ENCODE measurements at places on chromosomes 6 and 20.

DNA sequence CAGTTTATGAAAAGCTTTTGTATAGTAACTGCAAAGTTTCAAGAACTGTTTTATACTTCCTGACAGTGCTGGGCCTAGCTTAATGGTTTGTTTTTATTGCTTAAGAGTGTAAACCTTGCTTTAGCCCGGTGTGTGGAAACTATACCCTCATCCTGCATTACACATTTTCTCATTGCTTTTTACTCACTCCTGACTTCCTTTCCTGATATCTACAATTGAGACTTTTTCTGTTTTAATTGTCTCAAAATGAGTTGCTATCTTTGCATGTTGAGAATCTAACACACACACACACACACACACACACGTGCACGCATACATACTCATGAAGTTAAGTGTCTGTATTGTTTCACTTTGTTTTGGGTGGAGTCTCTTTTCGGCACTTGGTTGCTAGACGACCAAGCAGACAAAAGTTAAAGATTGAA, 16.7 kb downstream of the BMP2 start:
- no peak overlapping the region for H3K27ac ChIP-seq
- H3K4me3 ChIP-seq = no peak overlapping the region
- no peaks in the 10 kb centered on the region for H3K4me1 ChIP-seq
- no peak for DNase-seq
- H3K27me3 ChIP-seq = no peaks in the 10 kb centered on the region

- H3K4me3 ChIP-seq = no peak overlapping the region
- peaks cover 7% of the 10 kb centered on the region for H3K36me3 ChIP-seq
- H3K27ac ChIP-seq = no peak overlapping the region
- no peaks in the 10 kb centered on the region for H3K27me3 ChIP-seq
Observed at GRCh38 chr6:150713487-150713886, 113.8 kb downstream of the PLEKHG1 start.

GRCh38 chr6:118886641-118887040, 7.3 kb upstream of the ASF1A start:
- H3K36me3 ChIP-seq = no peaks in the 10 kb centered on the region
- no peak overlapping the region for H3K27ac ChIP-seq
- no peaks in the 10 kb centered on the region for H3K27me3 ChIP-seq

DNA sequence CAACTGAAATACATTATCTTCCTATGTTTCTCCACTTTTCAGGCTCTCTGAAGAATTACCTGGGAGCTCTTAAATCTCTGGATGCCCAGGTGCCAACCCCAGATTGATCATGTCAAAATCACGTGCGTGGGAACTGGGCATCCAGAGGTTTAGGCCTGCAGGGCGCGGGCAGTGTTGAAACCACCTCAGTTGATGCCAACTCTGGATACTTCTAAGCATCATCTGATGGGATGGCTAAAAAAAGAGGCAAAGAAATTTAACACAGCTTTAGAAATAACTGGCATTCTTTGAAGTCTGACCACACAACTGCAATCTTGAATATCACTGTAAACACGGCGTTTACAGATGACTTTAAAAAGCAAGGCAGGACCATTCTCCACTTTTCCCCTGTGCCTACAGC, 41.9 kb downstream of the PTGIS start:
- H3K4me1 ChIP-seq = no peaks in the 10 kb centered on the region
- no peak for DNase-seq
- H3K27me3 ChIP-seq = no peaks in the 10 kb centered on the region
- H3K27ac ChIP-seq = no peak overlapping the region
- H3K4me3 ChIP-seq = no peak overlapping the region

DNA sequence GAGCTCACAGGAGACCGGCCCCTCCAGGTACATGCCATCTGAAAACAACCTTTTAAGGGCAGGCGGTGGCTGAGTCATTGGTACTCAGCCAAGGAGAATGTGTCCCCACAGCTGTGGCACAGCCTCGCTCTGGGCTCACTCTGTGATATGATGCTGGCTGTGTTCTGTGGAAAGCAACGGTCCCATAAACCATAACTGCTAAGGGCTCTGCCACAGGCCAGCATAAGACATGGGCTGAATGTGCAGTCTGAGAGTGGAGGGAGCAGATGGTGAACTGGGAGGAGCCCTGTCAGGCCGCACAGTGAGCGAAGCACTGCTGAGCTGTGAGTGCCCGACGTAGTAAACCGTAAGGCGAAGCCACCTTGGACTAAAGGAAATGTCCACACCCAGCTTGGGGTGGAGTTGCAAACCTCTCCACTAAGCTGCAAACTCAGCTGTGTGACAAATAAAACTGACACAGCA, 375.8 kb downstream of the THBS2 start:
- H3K36me3 ChIP-seq = no peaks in the 10 kb centered on the region
- no peak overlapping the region for H3K4me3 ChIP-seq
- H3K4me1 ChIP-seq = no peaks in the 10 kb centered on the region
- H3K27me3 ChIP-seq = no peaks in the 10 kb centered on the region
- H3K27ac ChIP-seq = no peak overlapping the region

DNA sequence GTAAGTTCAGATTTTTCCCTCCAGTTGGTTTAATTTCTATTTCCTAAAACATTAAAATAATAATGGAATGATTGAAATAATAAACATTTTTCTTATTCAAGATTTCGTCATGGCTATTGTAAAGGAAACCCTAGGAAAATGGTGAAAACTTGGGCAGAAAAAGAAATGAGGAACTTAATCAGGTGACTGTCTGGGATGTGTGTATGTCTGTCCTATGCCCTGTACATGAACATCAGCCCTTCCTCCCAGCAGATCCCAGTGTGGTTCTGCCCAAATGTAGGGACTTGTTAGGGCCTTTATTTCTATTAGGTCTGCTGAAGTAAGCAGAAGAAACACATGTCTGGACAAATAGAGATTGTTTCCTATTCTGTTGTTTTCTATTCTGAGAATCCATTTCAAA, 13.1 kb downstream of the RIOK1 start:
- H3K27ac ChIP-seq = no peak overlapping the region
- peaks cover 84% of the 10 kb centered on the region for H3K36me3 ChIP-seq
- no peak for DNase-seq

DNA sequence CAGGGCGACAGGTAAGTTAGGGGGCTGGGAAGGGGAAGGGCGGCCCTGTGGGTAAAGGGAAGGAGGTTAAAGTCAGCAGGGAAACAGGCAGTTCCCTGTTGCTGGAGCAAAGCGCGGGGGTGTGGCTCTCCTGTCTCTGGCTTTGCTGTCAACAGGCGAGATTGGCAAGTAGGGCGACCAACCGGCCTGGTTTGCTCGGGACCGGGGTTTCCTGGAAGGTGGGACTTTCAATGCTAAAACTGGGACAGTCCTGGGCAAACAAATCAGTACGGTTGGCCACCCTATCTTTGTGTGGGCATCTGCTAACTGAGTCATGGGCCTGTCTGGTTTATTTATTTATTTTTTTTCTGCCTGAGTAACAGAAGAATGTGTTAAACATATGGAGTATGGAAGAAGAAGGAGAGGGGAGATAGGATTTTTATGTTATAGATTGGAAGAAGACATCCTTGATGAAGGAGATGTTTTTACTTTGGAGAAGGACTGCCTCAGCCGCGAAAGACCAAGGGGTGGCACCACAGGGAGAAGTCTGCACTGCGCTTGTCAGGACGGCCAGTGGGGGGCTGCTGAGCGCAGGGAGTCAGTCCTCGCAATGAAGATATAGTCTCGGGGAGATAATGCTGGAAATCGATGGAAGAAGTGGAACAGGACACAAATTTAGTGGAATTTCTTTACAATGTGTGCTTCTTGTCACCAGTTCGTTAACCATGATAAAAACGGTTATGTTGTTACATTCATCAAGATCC, 43.4 kb upstream of the ESR1 start:
- no peak overlapping the region for H3K4me3 ChIP-seq
- H3K27me3 ChIP-seq = no peaks in the 10 kb centered on the region
- peaks cover 5% of the 10 kb centered on the region for H3K4me1 ChIP-seq
- H3K36me3 ChIP-seq = no peaks in the 10 kb centered on the region

- H3K4me3 ChIP-seq = no peak overlapping the region
- DNase-seq = no peak
- no peak overlapping the region for H3K27ac ChIP-seq
- H3K36me3 ChIP-seq = no peaks in the 10 kb centered on the region
- no peaks in the 10 kb centered on the region for H3K4me1 ChIP-seq
Observed at GRCh38 chr6:154457881-154458284, 52.6 kb downstream of the CNKSR3 start.

DNA sequence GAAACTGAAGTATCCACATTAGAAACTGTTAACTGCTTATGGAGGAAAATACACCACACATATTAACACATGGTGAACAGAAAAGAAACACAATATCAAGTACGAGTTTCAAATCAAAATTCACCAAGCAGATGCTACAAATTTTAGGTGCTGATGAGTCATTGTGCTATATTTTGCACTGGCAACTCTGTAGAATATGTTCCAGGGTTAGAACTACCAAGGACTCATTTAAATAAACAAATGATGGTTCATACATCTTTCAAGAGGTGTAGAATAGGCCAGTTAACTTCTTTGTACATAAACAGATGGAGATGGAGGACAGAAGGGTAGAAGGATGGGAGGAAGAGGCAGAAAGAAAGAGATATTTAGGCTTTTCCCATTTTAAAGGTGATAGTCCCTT, 184.9 kb downstream of the ARHGAP18 start:
- H3K4me3 ChIP-seq = no peak overlapping the region
- H3K4me1 ChIP-seq = no peaks in the 10 kb centered on the region
- no peaks in the 10 kb centered on the region for H3K36me3 ChIP-seq
- H3K27me3 ChIP-seq = no peaks in the 10 kb centered on the region
- no peak overlapping the region for H3K27ac ChIP-seq
- no peak for DNase-seq

GRCh38 chr6:79570129-79571029, 33.1 kb upstream of the LCA5 start:
- peak; percentile 24 for DNase-seq
- no peaks in the 10 kb centered on the region for H3K27me3 ChIP-seq
- H3K36me3 ChIP-seq = no peaks in the 10 kb centered on the region
- no peak overlapping the region for H3K4me3 ChIP-seq

DNA sequence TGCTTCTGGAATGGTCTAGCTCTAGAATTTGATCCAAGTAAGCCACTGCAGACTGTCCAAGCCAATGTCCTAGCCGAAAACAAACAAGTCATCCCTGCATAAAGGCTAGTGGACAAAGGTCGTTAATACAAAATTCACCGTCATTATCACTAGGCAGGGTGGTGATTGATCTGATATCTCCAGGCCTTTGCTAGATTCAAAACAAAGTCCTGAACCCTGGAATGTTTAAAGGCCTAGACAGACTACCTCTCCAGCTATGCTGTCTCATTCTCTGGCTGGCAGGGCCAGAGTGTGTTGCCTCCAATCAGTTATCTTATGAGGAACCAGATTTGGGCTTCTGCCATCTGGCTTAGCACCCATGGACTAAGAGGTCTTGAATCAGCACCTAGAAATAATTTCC, 38.3 kb downstream of the MAP7 start:
- H3K4me1 ChIP-seq = no peaks in the 10 kb centered on the region
- H3K36me3 ChIP-seq = no peaks in the 10 kb centered on the region
- no peak overlapping the region for H3K27ac ChIP-seq
- no peaks in the 10 kb centered on the region for H3K27me3 ChIP-seq
